ENCODE measurements at places on chromosomes 2 and 18.

DNA sequence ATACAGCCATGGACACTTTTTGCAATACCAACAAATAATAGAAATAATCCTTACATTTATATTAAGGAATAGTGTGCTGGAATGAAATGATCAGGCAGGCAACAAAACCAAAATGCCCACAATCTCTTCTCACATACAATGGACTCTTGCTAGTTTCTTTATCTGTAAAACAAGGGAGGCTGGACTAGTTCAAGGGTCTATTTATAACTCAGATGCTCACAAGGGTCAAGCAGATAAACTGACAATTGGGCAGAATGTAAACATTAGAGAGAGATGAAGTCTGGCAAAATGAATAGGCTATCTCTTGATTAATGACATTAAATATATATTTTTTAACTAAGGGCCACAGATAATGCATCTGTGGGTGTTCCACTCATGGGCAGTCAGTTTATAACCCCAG lies 11.4 kb downstream of the PPIL3 start:
- DNase-seq: no peak

- no peak for DNase-seq
These were observed 850.7 kb downstream of the NRXN1 start for GRCh38 chr2:50181212-50181611.

DNA sequence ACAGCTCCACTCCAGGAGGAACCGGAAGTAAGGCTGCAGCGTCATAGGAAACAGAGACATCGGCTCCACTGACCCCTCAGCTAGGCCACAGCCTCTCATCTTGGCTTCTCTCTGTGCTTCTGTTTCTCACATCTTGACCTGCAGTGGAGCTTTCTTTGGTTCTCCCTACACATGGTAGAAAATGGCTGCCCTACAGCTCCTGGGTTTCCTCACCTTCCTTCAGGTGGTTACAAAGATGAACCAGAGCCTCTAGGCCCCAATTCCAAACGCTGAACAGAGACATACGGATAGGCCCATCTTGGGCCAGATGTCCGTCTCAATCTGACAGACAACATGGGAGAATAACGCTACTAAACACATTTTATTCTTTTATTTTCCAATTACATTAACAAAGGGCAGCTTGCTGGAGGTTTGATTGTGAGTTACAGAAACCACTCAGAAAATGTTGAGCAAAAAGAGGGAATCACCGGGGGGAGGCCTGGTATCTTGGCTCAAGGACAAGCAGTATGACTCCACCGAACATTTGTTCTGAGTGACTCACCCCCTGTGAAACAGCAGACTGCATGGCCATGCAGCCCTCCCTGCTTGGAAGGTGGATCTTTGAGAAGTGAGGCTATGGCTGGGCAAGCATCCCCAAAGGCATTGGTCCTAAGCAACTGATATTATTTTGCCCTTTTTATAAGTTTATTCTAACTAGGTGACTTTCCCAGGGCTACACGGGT lies 303.5 kb downstream of the CDCA7 start:
- DNase-seq: no peak

- no peak for DNase-seq
These were observed 38.7 kb downstream of the SDC1 start for GRCh38 chr2:20186078-20186854.

DNA sequence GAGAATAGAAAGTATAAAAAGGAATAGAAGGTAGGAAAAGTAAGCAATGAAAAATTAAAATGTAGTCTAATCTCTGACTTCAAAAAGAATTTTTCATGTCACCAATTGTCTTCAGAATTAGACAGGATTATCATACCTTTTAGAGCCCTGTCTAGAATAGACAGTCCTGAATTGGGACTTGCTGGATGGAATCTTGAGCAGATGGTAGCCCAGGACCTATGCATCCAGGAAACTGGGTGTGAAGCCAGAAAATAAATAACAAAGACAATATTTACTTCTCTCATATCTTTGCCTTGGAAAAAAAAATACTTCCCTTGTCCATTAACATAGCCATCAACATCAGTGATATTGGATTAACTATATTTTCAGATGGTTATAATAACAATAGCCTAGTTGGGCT lies 97.8 kb upstream of the UNC80 start:
- no peak for DNase-seq

All from stimulated activated CD8-positive, alpha-beta memory T cell treated with anti-CD3 and anti-CD28 coated beads, Interleukin-15, amount 100 ng/mL, for 48 hours (primary cell).